ENCODE measurements at places on chromosomes 2 and 18. TPM values are rescaled to one million over a fixed set of nuclear protein-coding genes. Genes with fewer than 3 reads are reported as not detected.
A peak's percentile ranks its signal among the peaks of the same experiment; 100 is the strongest.

- no peak for DNase-seq
- H3K27me3 ChIP-seq, result no peaks in the 10 kb centered on the region
- H3K4me1 ChIP-seq, result peaks cover 15% of the 10 kb centered on the region
These were observed 30.9 kb downstream of the FHOD3 start for GRCh38 chr18:36328385-36328858.

GRCh38 chr2:43754180-43754579 is 19.7 kb upstream of the DYNC2LI1 start:
- no peaks in the 10 kb centered on the region for H3K4me1 ChIP-seq
- H3K27me3 ChIP-seq, result no peaks in the 10 kb centered on the region
- H3K36me3 ChIP-seq, result no peaks in the 10 kb centered on the region
- H3K27ac ChIP-seq, result no peak overlapping the region

DNA sequence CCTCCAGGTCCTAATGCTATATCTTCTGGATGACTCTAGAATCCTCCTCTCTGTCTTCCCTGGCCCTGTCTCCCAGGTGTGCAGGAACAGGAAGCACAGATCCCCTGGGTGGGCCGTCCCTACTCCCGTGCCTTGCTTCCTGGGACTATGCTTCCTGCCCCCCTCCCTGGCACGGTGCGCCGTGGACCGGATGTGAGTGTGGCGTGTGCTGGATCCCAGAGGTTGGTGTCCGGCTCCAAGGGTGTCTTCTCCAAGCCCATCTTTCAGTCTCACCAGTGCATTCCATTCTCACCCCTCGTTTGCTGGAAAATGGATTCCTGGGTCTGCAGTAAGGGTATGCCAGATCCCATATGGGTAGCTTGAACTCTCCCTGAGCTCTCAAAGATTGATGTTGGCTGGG is 144.4 kb upstream of the TWIST2 start:
- H3K27ac ChIP-seq, result no peak overlapping the region
- H3K4me1 ChIP-seq, result no peaks in the 10 kb centered on the region
- H3K27me3 ChIP-seq, result no peaks in the 10 kb centered on the region
- DNase-seq, result no peak
- no peak overlapping the region for H3K4me3 ChIP-seq
- no peaks in the 10 kb centered on the region for H3K36me3 ChIP-seq

GRCh38 chr2:176162911-176163671 is 6.0 kb downstream of the HOXD3 start:
- H3K27ac ChIP-seq, result no peak overlapping the region
- no peaks in the 10 kb centered on the region for H3K36me3 ChIP-seq
- H3K4me1 ChIP-seq, result no peaks in the 10 kb centered on the region
- no peak for DNase-seq
- H3K27me3 ChIP-seq, result peaks cover 7% of the 10 kb centered on the region

- H3K27ac ChIP-seq, result no peak overlapping the region
- no peaks in the 10 kb centered on the region for H3K4me1 ChIP-seq
- H3K27me3 ChIP-seq, result no peaks in the 10 kb centered on the region
These were observed 78.2 kb downstream of the AFF3 start for GRCh38 chr2:100064165-100064564.

- H3K27ac ChIP-seq, result no peak overlapping the region
- peaks cover 5% of the 10 kb centered on the region for H3K4me1 ChIP-seq
- H3K27me3 ChIP-seq, result peaks cover 3% of the 10 kb centered on the region
- no peaks in the 10 kb centered on the region for H3K36me3 ChIP-seq
- DNase-seq, result peak; percentile 72
- H3K4me3 ChIP-seq, result no peak overlapping the region
These were observed 137.5 kb downstream of the TPO start for GRCh38 chr2:1550658-1551316.

Gene CXCR1
- 0.79 TPM for total RNA-seq

Gene ALS2
- 17.2 TPM for total RNA-seq

Gene PAIP2B
- total RNA-seq, result 47.4 TPM

Gene SLC4A3
- total RNA-seq, result 0.50 TPM

Data from psoas muscle (tissue), 8 donors.